B cell (primary cell): ENCODE measurements at places on chromosomes 5 and 9. TPM values are rescaled to one million over a fixed set of nuclear protein-coding genes. Genes with fewer than 3 reads are reported as not detected.

ASPN gene
- total RNA-seq, result not detected in 2 replicates

DNA sequence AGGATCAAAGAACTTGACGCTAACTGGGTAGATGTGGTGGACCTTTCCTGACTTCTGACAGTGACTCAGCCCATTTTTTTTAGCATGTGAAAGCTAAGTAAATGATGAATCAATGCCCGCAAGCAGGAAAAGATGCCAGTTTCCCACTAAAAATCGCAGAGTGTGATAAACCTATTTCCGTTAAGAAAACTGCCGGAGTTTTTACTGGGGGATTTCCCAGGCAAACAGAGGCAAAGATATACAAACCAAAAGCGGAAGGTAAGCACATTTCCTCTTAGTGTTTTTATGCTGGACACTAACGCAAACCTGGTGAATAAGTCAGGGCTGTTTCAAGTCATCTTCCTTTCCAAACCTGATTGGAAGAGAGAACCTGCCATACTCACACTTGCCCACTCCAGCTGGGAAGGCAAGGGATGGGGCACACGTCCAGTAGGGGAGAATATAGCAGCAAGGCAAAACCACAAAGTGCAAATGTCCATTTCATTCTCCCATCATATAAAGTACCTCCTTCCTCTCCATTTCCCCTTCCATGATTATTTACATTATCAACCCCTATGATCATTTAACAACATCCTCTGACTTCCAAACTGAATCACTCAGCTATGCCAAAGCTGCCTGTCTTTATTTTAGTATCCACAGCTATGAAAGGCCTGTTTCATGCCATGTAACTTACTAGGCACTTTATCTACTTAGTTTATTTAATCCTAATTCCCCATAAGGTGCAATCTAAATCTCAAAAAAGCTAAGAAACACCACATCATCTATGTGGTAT is 349.7 kb upstream of the RFX3 start:
- H3K27ac ChIP-seq, result no peak overlapping the region
- H3K27me3 ChIP-seq, result no peaks in the 10 kb centered on the region
- no peaks in the 10 kb centered on the region for H3K4me1 ChIP-seq
- no peaks in the 10 kb centered on the region for H3K36me3 ChIP-seq
- no peak overlapping the region for H3K4me3 ChIP-seq

GRCh38 chr9:71885467-71885866 is 25.5 kb downstream of the ABHD17B start:
- H3K4me1 ChIP-seq, result peaks cover 13% of the 10 kb centered on the region
- H3K36me3 ChIP-seq, result peaks cover 3% of the 10 kb centered on the region
- no peak overlapping the region for H3K27ac ChIP-seq
- H3K4me3 ChIP-seq, result no peak overlapping the region
- no peaks in the 10 kb centered on the region for H3K27me3 ChIP-seq
- no peak for DNase-seq

DNA sequence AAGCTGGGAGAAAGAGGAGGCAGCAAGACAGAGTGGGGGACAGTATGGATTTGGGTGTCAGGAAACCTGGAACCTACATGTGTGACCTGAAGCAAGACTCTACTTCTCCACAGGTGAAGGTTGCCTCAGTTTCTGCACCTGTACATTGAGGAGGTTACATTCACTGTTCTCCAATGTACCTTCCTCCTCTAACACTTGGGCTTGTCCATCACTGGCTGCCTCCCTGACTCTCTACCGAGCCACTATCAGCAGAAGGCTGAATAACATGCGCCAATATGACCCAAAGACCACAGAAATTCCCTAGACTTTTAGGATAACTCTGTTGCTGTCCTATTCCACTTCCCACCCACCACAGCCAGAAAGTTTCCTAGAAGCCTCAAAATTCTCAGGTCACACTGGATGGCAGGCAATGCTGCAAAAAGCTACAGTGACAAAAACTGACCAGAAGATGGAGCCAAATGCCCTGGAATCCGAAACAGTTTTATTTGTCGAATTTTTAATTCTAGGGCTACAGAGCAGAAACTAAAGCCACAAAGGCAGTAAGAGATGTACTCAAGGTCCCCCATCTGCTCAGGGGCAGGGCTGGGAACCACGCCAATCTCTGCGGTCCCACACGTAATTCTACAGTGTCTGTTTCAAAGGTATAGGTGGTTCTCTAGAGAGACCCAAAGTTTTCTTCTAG is 64.4 kb downstream of the FAM114A2 start:
- peak; percentile 49 for DNase-seq
- H3K4me1 ChIP-seq, result peaks cover 3% of the 10 kb centered on the region
- no peaks in the 10 kb centered on the region for H3K27me3 ChIP-seq
- no peaks in the 10 kb centered on the region for H3K36me3 ChIP-seq
- no peak overlapping the region for H3K4me3 ChIP-seq

- no peaks in the 10 kb centered on the region for H3K4me1 ChIP-seq
- DNase-seq, result no peak
- no peaks in the 10 kb centered on the region for H3K36me3 ChIP-seq
- peaks cover 22% of the 10 kb centered on the region for H3K27me3 ChIP-seq
- no peak overlapping the region for H3K4me3 ChIP-seq
These were observed 5.0 kb downstream of the DMRT3 start for GRCh38 chr9:981491-981898.
